ENCODE measurements at places on chromosomes 2 and 18.

- DNase-seq = no peak
Observed at GRCh38 chr2:9356261-9356660, 67.1 kb downstream of the ITGB1BP1 start.

GRCh38 chr2:198385326-198385725, 580.9 kb downstream of the PLCL1 start:
- DNase-seq = no peak

DNA sequence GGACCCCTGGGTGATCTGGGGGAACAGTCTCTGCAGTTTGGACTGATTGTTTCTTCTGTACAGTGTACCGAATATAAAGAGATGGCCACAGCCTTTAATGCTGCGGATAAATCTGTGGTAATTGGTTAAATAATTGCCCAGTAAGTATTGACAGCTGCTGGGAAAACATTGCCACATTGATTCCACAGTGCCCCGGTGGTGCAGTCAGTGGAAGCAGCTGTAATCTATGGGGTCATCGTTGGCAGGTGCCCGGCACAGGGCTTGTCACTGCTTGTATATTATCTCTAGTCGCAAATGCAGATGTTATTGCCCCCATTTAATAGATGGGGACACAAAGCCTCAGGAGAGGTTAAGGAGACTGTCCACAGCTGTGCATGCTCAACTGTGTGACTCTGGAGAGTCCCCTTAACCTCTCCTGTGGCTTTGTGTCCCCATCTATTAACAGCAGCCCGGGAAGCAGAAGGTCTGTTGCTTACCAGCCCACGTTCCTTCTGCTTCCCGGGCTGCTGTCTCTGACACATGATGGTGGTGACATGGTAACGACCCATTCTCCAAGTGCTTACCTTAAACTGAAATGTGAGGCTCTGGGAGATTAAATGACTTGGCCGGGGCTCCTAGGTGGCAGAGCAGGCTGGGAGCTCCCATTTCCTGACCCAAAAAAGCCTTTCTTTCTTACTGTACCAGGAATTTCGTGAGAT, 76.9 kb downstream of the NCK2 start:
- DNase-seq = no peak

- DNase-seq = no peak
Observed at GRCh38 chr2:211329421-211329820, 773.0 kb downstream of the CPS1 start.

DNA sequence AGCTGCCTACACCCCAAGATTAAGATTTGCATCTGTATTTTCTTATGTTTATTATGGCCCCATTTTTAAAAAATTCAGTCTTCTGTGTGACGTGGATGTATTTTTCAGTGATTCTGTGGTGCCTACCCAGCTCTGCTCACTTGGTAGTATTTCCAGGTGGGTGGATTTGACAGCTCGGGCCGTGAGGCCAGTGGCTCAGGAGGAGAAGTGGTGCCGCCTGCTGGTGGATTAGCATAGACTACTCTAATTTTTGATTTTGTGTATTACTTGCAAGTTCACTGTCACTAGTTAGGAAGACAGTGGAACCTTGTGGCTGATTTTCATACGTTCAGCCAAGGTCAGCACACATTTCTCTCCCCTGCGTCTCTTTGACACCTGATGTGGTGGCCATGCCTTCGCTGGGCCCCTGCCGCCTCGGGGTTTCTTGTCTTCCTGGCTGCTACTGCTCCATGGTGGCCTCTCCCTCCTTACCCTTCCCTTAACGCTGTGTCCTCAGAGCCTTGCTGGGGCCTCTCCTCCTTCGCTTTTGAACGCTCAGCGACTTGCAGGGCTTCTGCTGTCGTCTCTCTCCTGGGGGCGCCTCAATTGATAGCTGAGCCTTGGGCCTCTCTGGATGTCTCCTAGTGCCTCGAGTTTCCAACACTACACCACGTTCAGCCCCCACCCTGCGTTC, 89.4 kb downstream of the DGKD start:
- peak; percentile 57 for DNase-seq

DNA sequence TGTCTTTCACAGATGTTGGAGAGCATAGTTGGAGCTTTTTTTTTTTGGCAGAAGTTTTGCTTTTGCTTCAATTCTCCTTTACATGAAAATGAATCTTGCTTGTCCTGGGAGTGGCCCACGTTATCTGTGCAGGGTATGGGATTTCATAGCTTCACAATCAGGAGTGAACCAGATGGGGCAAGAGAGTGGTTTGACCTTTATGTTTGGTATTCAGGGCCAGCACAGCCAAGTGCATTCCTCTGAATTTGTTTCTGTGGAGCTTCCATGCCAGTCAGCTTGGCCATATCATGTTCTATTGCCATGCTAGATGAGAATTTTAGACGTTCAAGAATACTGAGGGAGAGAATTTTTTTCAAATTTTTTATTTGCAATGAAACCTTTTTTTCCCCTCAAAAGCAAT, 116.6 kb downstream of the PRPF40A start:
- no peak for DNase-seq

- no peak for DNase-seq
Observed at GRCh38 chr18:22471546-22472131, 53.9 kb upstream of the CTAGE1 start.

GRCh38 chr2:1882471-1882870, 138.2 kb upstream of the PXDN start:
- no peak for DNase-seq

- DNase-seq = peak; percentile 83
Observed at GRCh38 chr2:199818026-199818425, 33.0 kb downstream of the FTCDNL1 start.

GRCh38 chr18:62325806-62326645, 916 bp downstream of the TNFRSF11A start:
- DNase-seq = peak; percentile 86

GRCh38 chr2:36566887-36567286, 31.1 kb downstream of the FEZ2 start:
- no peak for DNase-seq

DNA sequence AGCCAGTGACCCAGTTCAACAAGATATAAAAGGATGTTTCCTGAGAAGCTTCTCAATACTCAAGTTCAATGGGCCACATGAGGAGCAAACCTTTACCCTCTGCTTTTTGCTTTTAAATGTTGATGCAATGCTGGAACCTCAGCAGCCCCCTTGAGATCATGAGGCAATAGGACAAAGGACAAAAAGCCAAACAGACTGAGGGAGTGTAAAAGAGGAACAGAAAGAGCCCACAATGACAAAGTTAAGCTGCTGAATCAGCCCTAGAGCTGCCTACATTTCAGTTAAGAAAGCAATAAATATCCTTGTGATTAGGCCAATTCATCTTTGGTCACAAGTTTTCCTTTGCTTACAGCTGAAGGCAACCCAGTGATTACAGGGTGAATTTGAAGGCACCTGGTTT, 76.9 kb downstream of the MRO start:
- DNase-seq = no peak

GRCh38 chr2:235639428-235639773, 145.6 kb downstream of the AGAP1 start:
- peak; percentile 87 for DNase-seq

- DNase-seq = no peak
Observed at GRCh38 chr2:159938395-159938794, 124.0 kb downstream of the PLA2R1 start.

DNA sequence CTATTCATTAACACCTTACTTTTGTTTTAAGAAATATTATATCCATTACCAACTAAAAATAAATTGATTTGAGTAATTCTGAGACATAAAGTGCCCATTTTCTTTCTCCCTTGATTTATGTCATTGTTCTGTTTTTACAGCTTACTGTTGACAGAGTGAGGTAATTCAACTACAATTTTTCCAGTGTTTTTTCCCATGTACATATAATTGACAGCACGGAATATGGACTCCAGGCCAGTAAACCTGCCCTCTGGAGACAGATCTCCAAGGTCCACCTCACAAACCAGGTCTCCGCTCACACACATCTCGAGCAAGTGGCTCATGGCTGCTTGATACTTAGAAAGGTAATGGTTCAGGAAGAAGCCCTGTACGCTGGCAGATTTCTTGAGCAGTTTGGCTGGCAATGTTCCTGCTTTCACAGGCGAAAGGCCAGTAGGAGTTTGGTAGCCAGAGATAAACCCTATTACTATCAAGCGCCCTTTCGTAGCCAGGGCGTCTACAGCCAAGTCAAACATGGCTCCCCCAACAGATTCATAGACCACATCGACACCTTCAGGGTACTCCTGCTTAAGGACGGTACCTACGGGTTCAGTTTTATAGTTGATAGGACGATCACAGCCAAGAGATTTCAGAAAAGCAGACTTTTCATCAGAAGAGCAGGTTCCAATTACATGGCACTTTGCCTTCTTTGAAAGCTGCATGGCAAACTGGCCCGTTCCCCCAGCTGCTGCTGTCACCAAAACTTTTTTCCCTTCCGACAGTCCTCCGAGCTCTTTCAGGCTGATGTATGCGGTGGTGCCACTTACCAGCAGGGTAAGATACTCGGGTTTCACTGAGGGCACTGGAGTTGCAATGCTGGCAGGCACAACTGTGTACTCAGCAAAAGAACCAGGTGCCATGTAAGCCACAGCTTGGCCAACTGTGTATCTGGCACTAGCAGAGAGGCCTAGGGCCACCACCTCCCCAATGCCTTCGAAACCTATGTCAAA, 7.4 kb downstream of the PTGR3 start:
- peak; percentile 60 for DNase-seq

- DNase-seq = no peak
Observed at GRCh38 chr18:62569081-62569655, 46.3 kb downstream of the ZCCHC2 start.

- no peak for DNase-seq
Observed at GRCh38 chr2:75133621-75134570, 65.4 kb downstream of the TACR1 start.

DNA sequence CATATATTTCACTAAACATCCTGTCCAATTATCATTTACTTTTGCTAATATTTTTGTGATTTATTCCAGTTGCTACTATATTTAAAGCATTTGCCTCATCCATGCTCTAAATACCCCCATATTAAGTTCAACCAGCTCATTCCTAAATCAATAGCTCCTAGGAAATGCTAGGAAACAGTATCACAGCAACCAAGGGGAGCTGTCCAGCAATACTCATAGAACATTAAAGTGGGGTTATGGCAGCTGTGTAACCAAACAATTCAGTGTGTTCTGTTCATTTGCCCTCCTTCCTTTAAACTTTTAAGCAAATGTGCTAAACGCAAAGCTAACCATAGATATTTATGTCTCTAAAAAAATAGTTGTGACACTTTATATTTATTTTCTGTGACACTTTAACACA, 41.1 kb downstream of the ACVR1C start:
- DNase-seq = peak; percentile 17

GRCh38 chr2:47558116-47558767, 155.3 kb downstream of the MSH2 start:
- no peak for DNase-seq

GRCh38 chr18:21958263-21958662, 211.1 kb upstream of the GATA6 start:
- no peak for DNase-seq

DNA sequence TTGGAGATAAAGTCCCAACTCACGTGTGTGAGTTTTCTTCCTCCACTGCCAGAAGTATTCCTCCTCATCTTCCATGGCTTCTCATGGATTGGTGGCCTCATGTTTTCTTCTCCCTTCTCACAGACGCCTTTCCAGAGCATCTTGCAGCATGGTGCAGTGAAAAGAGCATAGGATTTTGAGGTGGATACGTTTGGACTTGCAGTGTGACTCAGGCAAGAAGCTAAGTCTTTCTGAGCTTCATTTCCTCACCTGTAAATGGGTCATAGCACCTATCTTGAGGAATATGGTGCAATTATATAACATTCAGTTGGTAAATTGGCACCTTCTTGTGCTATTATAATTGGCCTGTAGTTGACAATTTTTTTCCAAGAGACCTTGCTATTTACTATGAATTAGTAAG, 247.6 kb downstream of the RDH14 start:
- no peak for DNase-seq

GRCh38 chr2:200787351-200788120, 24.2 kb upstream of the BZW1 start:
- peak; percentile 2 for DNase-seq

- peak; percentile 21 for DNase-seq
Observed at GRCh38 chr2:167964650-167965413, 282.6 kb downstream of the STK39 start.

DNA sequence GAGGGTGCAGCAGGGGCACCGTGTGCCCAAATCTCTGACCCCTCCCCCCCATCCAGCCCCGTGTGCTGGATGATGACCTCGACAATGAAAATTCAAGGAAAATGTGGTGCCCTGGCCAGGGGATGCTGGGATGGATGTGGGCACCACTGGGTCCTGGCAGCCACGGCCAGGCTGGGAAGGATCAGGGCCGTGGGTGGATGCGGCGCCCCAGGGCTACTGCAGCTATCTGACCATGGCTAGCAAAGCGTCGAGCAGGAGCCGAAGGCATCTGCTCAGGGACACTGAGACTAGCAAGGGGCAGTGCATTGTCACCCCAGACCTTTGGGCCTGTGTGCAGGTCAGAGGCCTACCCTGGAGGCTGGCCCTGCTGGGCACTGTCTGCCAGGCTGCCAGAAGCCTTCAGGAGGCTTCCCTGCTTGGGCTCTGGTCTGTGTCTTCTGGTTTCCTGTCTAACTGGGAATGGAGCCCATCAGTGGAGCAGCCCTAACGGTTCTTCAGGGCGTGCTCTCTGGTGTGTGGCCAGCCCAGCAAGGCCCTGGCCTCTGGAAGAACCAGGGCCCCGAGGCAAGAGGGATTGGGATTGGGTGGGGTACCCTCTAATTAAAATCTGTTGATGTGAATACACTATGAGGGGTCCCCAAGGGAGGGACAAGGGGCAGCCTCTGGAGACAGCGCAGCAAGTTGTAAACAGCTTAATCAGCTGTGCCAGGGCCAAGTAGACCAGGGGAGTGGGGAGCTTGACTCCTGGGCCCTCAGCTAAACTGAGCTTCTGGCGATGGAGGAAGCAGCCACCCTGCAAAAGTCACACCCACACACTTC, 98.0 kb downstream of the STPG4 start:
- DNase-seq = peak; percentile 16

Data from NCI-H69 (cell line).